ENCODE measurements at places on chromosomes 7 and 10.
A peak's percentile ranks its signal among the peaks of the same experiment; 100 is the strongest.

GRCh38 chr10:55019439-55019838, 218.4 kb upstream of the PCDH15 start:
- DNase-seq, result no peak

GRCh38 chr7:126535176-126535575, 717.6 kb downstream of the GRM8 start:
- DNase-seq, result no peak

- peak; percentile 45 for DNase-seq
Measured at GRCh38 chr10:123157210-123157609, 3.0 kb downstream of the BUB3 start.

GRCh38 chr10:76550806-76551205, 1086.8 kb downstream of the KCNMA1 start:
- DNase-seq, result peak; percentile 26

DNA sequence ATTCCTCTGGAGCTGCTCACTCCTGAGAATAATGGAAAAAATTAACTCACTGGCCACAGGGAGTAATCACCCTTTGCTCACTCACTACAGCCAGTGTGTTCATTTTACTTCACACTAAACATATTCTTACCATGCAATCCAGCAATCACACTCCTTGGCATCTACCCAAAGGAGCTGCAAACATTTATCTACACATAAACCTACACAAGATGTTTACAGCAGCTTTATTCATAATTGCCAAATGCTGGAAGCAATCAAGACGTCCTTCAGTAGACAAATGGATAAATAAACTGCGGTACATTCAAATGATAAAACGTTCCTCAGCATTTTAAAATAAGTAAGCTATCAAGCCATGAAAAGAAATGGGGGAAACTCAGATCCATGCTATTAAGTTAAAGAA, 34.2 kb upstream of the POM121L12 start:
- no peak for DNase-seq

DNA sequence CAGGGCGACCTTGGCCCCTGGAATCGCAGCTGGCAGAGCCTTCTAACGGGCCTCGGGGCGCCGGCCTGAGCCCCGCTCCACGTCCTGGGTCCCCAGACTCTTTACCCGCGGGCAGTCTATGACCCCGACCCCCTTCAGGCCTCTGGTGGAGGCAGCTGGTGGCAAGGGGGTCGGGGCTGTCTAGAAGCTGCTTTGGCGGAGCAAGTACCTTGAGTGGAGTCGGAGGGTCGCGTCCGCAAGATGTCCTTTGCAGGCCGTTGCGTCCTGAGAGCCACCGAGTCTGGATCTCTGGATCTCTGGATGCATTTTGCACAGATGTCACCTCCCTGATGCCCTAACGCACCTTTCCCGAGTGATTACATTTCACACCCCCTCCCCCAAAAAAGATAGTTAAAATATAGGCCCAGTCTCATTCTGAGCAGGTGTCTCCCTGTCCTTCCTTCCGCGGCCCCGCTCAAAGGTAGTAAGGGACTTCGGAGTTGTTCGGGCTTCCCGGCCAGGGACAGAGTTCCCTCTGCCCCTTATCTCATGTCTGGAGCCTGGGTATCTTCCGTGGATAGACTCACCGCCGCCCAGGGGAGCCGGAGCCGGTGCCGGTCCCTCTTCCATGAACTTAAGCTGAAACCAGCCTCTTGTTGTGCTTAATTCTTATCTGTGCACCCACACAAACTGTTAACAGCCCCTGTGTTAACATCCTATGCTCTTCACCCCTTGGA, 457 bp downstream of the ACADSB start:
- no peak for DNase-seq

DNA sequence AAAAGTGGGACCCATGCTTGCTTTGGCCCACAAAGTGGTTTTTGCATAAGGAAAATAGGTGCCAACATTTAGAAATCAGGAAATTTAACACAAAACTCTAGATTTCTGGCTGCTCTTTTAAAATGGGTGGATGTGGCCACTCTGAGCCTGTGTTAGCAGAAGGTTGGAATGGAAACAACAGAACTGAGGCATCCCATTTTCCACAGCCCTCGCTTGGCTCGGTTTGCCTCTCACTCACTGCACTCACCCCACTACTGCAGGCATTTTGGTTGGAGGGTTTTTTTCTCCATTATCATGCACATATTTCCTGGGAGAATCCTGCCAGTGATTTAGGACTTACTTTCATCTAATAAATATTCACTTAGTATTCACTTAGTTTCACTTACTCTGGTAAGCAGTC, 178.9 kb downstream of the BICC1 start:
- no peak for DNase-seq

DNA sequence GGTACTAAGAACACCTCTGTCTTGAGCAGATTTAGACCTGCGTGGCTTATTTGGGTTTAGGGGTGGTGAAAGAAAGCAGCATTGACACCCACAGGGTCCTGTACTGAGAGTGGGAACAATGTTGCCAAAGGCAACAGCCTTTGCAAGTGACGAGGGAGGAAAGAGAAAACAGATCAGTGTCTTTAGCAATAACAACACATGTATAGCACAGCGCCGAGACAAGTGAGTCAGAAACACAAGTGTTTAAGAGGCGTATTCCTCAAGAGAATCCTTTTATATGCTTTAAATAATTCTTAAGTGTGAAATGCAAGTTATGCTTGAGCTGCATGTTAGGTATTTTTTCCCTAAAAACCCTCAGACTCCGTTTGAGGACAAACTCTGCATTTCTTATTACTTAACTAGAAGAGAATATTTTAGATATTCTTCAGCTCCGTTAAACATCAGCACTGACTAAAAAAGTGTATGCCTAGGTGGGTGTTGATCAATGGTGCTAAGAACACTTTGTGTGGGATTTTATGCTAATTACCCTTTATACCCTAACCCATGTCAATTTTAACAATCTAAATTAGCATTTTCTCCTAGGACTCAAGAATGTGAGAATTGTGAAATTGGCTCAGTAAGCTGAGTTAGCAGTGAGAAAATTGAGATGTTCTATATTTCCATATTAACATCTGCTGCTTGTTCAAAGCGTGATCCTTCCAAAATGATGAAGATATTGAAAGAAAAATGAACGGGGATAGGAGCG, 1095.4 kb upstream of the CELF2 start:
- no peak for DNase-seq

- no peak for DNase-seq
Measured at GRCh38 chr7:158763454-158764033, 58.9 kb upstream of the NCAPG2 start.

DNA sequence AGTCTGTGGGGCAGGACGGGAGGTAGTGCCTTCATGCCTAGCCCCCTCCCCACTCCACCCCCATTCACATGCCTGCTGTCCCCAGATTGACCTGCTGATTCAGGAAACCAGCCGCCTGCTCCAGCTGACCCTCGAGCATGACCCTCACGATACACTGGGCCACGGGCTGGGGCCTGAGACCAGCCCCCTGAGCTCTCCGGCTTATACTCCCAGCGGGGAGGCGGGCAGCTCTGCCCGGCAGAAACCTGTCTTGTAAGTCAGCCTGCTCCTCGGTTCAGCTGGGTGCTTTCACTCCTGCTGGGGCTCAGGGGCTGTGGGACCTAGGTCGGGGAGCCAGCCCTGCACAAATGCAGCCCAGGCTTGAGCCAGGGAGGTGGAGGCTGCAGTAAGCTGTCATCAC, 22.4 kb downstream of the LIMK1 start:
- no peak for DNase-seq

GRCh38 chr7:39211581-39211980, 233.9 kb downstream of the POU6F2 start:
- DNase-seq, result no peak

GRCh38 chr7:6436385-6436685, 11.4 kb downstream of the DAGLB start:
- no peak for DNase-seq

DNA sequence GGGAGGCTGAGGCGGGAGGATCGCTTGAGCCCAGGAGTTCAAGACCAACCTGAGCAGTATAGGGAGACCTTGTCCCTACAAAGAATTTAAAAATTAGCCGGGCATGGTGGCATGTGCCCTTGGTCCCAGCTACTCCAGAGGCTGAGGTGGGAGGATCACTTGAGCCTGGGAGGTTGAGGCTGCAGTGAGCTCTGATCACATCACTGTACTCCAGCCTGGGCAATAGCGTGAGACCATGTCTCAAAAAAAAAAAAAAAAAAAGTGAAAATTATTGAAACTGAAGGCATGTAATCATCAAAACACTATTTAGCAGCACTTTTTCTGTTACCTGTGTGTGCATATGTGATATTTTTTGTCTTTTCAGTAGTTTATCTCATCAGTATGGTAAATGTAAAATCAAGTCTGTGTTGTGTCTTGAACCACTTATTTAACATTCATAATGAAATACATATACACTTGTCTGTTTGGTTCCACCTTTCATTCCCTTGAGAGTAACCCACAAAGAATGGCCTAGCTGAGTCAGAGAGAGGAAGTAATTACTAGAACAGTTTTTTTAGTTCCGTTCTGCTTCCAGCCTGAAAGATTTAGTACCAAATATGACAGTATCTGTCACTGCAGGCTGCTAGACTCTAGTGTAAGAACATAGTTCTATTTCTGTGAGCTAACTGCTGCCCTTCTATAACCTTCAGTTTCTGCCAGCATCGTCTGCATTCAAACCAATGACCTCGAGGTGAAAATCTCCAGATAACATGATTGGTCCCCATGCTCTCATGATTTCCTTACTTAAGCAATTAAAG, 68.6 kb downstream of the MMRN2 start:
- peak; percentile 59 for DNase-seq
